ENCODE measurements at places on chromosomes 16 and 17.

DNA sequence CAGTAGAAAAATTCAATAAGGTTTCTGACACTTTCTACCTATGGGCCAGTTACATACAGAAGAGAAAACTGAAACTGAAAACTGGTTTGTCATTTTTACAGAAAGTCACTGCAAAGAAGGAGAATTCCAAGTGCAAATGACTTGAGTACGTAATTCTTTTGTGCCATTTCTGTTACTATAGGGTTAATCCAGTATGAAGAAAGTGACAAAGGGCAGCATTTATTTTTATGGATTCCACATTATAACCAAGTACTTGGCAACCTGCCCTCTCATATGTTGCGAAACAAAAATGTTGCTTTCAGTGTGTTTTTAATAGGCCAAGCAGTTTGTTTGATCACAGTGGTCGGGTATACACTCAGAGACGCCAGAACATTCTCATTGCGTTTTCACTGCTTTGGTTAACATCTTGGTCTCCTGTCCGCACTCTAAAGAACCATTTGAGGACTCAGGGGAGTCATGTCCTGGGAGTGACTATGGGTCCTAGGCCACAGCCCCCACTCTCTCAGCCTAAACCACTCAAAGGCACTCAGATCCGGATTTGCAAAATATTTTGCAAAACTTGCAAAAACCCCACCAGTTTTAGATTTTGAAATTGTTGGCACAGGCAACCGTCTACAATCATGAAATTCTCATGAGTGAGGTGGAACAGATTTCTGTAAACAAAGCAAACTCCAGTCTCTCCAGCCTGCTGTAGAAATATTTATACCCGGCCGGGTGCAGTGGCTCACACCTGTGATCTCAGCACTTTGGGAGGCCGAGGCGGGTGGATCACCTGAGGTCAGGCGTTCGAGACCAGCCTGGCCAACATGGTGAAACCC is 15.4 kb upstream of the HELZ start:
- peak; percentile 50 for DNase-seq

GRCh38 chr17:79777120-79777893 is 641 bp upstream of the CBX2 start:
- no peak for DNase-seq

DNA sequence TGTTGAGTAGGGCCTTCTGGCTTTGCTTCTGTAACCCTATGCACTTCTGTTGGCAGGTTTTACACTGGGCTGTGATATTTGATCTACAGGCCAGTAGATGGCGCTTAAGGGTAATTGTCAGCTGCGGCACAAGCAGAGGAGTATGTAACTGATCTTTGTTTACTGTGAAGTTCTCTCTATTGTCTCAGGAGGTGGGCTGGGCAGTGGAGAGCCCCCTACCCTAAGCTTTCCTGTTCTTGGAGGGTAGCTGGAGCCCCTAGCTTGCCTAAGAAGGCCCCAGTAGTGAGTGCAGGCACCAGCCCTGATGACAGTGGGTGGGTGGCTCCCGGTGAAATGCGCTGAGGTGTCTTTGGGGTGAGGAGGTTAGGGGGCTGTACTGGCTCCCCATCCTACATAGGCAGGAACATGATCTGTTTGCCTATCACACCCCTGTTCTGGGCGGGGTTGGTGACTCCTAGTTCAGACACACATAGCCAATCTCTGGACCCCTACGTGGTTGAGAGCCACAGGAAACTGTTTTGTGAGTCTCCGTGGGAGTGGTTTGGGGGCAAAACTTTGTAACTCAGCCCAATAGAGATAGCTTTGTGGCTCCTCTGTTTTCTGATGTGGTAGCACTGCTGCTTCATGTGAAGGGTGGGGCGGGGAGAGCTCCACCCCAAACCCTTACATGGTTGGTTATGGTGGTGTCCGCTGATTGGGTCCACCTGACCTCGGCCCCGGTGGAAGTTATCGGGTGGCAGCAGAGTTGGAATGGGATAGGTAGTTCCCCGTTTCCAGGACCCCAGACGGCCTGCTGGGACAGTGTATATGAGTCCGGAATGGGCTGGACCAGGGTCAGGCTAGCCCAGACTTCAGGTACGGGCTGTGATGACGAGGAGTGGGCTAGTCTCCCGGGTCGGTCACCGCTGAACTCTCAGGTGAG is 60.4 kb downstream of the SLFN11 start:
- peak; percentile 51 for DNase-seq

GRCh38 chr16:3946604-3947180 is 66.2 kb upstream of the CREBBP start:
- no peak for DNase-seq

DNA sequence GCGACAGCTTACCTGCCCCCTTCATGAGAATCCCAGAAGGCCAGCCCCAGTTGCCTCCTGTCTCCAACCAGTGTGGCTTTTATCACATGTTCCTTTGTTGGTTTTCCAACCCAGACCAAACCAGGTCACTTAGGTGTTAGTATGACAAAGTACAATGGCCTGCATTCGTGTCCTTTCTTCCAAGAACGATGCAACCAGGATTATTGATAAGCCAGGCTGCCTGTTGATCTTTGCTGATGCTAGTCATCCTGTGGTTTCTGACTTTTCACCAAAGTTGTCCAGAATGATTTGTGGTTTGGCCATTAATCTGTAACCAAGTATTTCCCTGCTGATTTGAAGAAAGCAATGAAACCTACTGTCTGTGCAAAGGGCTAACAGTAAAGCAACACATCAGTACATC is 191.4 kb downstream of the CYLD start:
- DNase-seq, result no peak

GRCh38 chr16:6068063-6068462 is 970.5 kb upstream of the EEF2KMT start:
- no peak for DNase-seq

DNA sequence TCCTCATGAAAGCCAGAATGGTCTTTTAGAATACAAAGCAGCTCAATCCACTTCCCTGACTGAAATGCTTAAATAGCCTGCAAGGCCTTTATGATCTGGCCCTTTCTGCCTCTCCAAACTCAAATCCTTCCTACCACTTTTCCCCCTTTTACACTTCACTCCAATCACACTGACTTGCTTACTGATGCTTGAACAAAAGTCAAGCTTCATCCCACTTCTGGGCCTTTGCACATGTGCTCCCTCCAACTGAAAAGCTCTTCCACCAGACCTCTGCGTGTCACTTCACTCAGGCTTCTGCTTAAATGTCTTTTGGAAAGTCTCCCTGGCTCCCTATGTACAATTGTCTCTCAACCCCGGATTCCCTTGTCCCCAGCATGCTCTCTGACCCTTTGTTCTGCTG is 13.3 kb upstream of the TERB1 start:
- DNase-seq, result no peak

GRCh38 chr17:76523084-76524037 is 14.1 kb downstream of the CYGB start:
- no peak for DNase-seq

GRCh38 chr16:70483426-70483825 is 29.0 kb downstream of the FCSK start:
- DNase-seq, result no peak

GRCh38 chr17:35948092-35948491 is 4.6 kb upstream of the LYZL6 start:
- no peak for DNase-seq

GRCh38 chr16:1152123-1152638 is 725 bp upstream of the CACNA1H start:
- no peak for DNase-seq

- no peak for DNase-seq
These were observed 8.1 kb downstream of the CNP start for GRCh38 chr17:41974658-41975057.

GRCh38 chr17:28466001-28466400 is 7.4 kb upstream of the SLC13A2 start:
- DNase-seq, result no peak

- no peak for DNase-seq
These were observed 131.1 kb upstream of the TMEM97 start for GRCh38 chr17:28187931-28188330.

- DNase-seq, result no peak
These were observed 10.7 kb upstream of the TCF25 start for GRCh38 chr16:89862732-89863131.

GRCh38 chr17:3004925-3005324 is 58.5 kb downstream of the OR1D5 start:
- DNase-seq, result no peak

- no peak for DNase-seq
These were observed 5.9 kb downstream of the ZNF207 start for GRCh38 chr17:32355649-32356377.

GRCh38 chr17:77690271-77691161 is 268.0 kb upstream of the TNRC6C start:
- no peak for DNase-seq

- DNase-seq, result no peak
These were observed 6.6 kb upstream of the SPAG7 start for GRCh38 chr17:4974115-4974670.

GRCh38 chr16:23668225-23668624 is 10.5 kb upstream of the PLK1 start:
- DNase-seq, result no peak

- no peak for DNase-seq
These were observed 3.5 kb upstream of the RBBP6 start for GRCh38 chr16:24535827-24536226.

GRCh38 chr17:43530288-43531081 is 15.7 kb downstream of the ETV4 start:
- peak; percentile 80 for DNase-seq

DNA sequence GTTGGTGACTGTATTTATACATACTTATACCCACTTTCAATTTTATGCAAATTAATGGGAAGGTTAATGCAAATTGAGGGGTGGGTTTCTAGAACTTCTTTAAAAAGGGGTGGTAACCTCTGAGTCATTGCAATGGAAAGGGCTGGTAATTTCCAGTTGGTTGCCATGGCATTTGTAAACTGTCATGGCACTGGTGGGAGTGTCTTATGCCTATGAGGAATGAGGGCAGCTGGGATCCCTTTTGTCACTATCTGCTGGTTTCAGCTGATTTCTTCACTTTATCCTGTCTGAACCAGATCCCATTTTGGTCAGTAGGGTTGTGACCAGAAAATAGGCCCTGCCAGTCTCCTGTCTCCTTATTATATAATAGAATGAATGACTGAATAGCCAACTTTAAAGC is 1006.7 kb upstream of the GOT2 start:
- DNase-seq, result no peak

- DNase-seq, result no peak
These were observed 136.6 kb upstream of the WSB1 start for GRCh38 chr17:27157297-27157696.

- no peak for DNase-seq
These were observed 689 bp upstream of the TBC1D24 start for GRCh38 chr16:2473999-2474876.

GRCh38 chr16:68291227-68291626 is 19.5 kb downstream of the SLC7A6OS start:
- DNase-seq, result no peak

- DNase-seq, result no peak
These were observed 176.4 kb downstream of the SHISA9 start for GRCh38 chr16:13077816-13078215.

- no peak for DNase-seq
These were observed 20.3 kb downstream of the XPO6 start for GRCh38 chr16:28191364-28191960.

- no peak for DNase-seq
These were observed 80.0 kb downstream of the ATF7IP2 start for GRCh38 chr16:10465821-10466220.

GRCh38 chr17:61412143-61412859 is 12.7 kb downstream of the TBX2 start:
- DNase-seq, result peak; percentile 75

GRCh38 chr16:51825779-51826178 is 674.7 kb upstream of the SALL1 start:
- no peak for DNase-seq

- DNase-seq, result no peak
These were observed 17.9 kb upstream of the SPDYE4 start for GRCh38 chr17:8776248-8776647.

GRCh38 chr16:47486856-47487255 is 25.7 kb downstream of the PHKB start:
- no peak for DNase-seq

GRCh38 chr17:41728056-41728455 is 6.4 kb downstream of the HAP1 start:
- DNase-seq, result no peak

DNA sequence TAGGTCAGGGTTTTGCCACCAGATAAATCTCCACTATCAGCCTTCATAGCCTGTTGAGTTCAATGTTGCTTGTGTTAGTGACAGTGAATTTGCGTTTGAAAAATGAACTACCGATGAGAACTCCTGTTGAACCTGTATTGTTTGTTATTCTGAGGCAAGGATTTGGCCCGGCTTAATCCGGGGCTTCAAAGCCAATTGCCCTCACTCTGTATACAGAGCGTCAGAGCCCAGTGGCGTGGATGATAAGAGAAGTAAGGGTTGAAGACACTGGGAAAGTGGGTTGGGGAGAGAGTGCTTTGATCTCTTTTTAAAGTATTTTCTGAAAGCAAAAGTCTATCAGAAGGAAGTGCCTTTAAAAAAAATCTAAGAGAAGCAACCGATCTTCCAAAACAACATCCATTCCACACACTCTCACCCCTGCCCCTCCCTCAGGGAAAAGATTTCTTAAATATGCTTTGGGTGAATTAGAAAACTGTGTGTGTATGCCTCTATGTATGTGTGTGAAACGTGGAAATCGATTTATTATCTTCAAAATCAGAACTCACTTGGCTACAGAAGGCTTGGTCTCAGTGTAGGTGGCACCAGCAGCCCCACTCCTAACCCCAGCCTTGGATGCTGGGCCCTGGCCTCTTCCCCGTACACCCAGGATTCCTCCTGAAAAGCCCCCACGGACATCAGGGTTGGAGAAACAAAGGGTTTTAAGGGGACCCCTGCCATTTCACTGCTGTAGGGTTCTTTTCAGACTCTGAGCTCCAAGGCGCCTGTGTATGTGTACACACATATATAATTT is 8.8 kb downstream of the TBX4 start:
- no peak for DNase-seq

DNA sequence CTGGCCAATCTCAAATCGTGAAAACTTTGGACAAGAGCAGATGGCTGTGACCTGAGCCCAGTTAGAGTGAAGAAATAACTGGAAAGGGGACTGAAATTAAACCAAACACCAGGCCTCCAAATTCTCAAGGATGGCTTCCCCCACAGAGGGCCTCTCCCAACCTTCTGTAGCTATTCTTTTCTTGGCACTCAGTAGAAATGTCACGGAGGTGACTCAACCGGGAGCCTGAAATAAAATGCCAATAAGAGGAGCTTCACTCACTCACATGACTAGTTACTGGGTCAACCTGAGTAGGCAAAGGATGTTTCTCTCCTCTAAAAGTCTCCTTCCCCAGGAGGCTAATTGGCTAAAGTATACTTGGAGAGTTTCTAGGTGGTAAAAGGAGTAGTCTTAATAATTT is 230.7 kb downstream of the MAF start:
- DNase-seq, result no peak

GRCh38 chr17:29180788-29181160 is 576 bp upstream of the MYO18A start:
- DNase-seq, result no peak

All from AG09319 (cell line).